Progenitor cell of endocrine pancreas (in vitro differentiated cells): ENCODE measurements at places on chromosomes 1 and 21. TPM values are rescaled to one million over a fixed set of nuclear protein-coding genes. Genes with fewer than 3 reads are reported as not detected.

DNA sequence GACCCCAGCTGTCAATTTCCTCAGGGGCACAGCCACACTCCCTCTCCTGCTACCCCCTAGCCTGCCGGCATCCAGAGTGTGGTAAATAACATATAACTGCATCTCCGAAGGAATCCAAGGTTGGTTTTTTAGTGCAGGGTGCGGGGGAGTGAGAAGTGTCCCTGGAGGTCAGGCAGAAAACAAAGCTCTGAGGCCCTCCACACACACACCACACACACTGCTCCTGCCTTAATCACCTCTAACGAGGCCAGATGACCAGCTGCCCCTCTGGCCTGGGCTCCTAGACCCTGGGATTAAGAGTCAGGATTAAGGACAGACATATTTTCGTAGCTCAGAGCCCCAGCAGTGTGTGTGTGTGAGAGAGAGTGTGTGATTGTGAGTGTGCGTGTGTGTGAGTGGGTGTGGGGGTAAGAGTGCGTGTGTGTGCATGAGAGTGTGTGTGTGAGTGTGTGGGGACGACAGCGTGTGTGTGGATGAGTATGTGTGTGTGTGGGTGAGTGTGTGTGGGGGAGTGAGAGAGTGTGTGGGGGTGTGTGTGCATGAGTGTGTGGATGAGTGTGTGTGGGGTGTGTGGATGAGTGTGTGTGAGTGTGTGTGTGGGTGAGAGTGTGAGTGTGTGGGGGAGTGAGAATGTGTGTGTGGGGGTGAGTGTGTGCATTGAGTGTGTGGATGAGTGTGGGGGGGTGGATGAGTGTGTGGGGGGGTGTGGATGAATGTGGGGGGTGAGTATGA is 14.6 kb downstream of the SDC3 start:
- no peak overlapping the region for H3K27ac ChIP-seq
- peaks cover 4% of the 10 kb centered on the region for H3K27me3 ChIP-seq
- DNase-seq = no peak
- H3K4me3 ChIP-seq = no peak overlapping the region
- H3K36me3 ChIP-seq = no peaks in the 10 kb centered on the region

GRCh38 chr1:155026588-155026987 is 7.0 kb downstream of the DCST2 start:
- H3K4me1 ChIP-seq = no peaks in the 10 kb centered on the region
- peaks cover 6% of the 10 kb centered on the region for H3K27me3 ChIP-seq
- H3K36me3 ChIP-seq = no peaks in the 10 kb centered on the region
- no peak overlapping the region for H3K27ac ChIP-seq
- H3K4me3 ChIP-seq = no peak overlapping the region

Gene CCDC190
- total RNA-seq = 0.19 and 0.75 TPM in 2 replicates

Gene PLA2G2C
- not detected in 2 replicates for total RNA-seq

- H3K4me3 ChIP-seq = no peak overlapping the region
- DNase-seq = no peak
- H3K27me3 ChIP-seq = peaks cover 4% of the 10 kb centered on the region
- H3K4me1 ChIP-seq = no peaks in the 10 kb centered on the region
Measured at GRCh38 chr1:118247593-118247992, 62.6 kb upstream of the SPAG17 start.

Gene GJA9
- total RNA-seq = not detected in 2 replicates

DNA sequence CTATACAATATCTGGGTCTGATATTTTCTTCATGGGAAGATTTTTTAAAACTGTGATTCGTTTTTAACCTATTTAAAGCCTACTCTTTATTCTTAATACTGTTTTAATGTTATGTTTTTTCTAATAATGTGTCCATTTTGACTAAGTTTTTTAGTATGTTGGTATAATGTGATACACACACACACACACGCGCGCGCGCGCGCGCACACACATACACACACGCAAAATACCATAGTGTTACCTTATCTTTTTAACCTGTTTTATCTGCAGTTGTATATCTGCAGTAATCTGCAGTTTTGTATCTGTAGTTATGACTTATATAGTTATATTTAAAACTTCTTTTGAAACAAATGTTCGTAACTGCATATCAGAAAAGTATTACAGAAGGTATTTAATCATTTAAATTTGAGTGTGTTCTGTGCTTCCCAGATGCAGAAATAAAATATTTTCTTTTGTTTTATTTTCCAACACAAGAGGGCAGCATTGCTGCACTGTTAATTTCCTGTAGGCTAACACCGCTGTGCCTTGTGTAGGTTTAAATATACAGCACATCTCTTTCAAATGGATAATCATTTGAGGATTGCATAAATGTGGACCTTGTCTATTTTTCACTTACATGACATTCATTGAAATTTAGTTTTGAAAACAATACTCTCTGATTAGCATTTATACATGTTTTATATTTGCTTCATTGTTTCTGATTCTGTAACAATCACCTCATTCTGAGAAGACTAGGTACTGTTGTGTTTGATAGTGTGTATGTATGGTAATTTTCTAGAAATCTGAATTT is 166.1 kb downstream of the PDE4B start:
- peaks cover 8% of the 10 kb centered on the region for H3K4me1 ChIP-seq
- peaks cover 17% of the 10 kb centered on the region for H3K27me3 ChIP-seq
- no peak overlapping the region for H3K27ac ChIP-seq
- no peak overlapping the region for H3K4me3 ChIP-seq

DNA sequence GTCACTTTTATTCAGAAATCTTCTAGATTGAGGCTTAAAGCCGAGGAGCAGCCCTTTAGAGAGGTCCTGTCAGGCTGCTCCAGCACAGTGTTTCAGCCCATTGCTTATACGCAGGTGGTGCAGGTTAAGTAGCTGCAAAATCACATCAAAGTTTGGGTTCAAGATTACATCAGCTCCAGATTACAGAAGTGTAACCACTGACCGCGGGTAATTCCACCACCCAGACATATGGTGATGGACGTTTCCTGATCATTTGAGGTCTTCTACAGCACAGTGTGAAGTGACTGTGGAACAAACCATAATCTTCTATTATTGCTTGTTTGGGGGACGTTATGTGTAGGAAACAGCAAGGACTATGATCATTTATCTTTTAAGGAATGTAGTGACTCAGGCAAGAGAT is 11.8 kb downstream of the C1orf115 start:
- DNase-seq = no peak
- no peaks in the 10 kb centered on the region for H3K36me3 ChIP-seq
- peaks cover 7% of the 10 kb centered on the region for H3K4me1 ChIP-seq

- H3K4me3 ChIP-seq = no peak overlapping the region
- DNase-seq = no peak
- peaks cover 28% of the 10 kb centered on the region for H3K4me1 ChIP-seq
- no peak overlapping the region for H3K27ac ChIP-seq
- no peaks in the 10 kb centered on the region for H3K27me3 ChIP-seq
Measured at GRCh38 chr1:15522551-15522950, 1.5 kb downstream of the CASP9 start.

Gene OR6K6
- not detected in 2 replicates for total RNA-seq

- no peak overlapping the region for H3K4me3 ChIP-seq
- no peak overlapping the region for H3K27ac ChIP-seq
- no peaks in the 10 kb centered on the region for H3K27me3 ChIP-seq
- no peaks in the 10 kb centered on the region for H3K36me3 ChIP-seq
Measured at GRCh38 chr1:31183126-31183525, 56.6 kb downstream of the NKAIN1 start.

DNA sequence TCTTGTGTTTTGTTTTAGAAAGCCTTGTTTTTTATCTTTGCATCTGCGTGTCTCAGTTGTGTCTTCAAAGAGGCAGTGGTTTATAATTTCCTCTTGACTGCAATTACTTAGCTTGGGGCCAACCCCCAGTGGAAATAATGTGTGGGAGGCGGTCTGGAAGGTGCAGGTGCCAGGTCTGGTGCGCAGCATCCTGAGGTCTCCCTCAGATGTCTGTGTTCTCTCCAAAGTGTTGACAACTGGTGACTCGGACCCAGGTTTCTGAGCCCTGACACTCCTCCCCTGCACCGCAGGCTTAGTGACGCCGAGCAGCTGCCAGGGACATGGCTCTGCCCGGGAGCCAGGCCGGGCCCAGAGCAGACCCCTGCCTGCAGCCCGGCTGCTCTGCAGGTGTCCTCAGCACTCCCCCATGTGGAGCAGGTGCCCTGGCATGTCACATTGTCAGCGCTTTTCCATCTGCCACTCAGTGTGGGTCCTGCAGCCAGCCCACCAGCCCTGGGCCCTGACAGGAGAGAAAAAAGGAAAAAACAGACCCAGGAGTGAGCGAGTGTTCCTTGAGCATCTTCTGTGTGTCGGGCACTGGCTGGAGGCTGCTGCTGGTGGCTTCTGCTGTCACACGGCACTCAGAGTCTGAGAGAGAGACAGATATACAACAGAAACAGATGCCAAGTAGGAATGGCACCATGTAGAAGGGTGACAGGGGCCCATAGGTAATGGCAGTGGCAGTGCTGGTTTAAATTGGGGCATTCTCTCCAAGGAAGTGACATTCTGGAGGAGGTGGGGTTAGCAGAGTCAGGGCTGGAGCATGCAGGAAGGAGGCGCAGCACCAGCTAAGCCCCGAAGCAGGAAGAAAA is 24.8 kb upstream of the SELENON start:
- H3K27ac ChIP-seq = peak overlapping the region; percentile 71

GRCh38 chr1:198437332-198437731 is 103.1 kb downstream of the ATP6V1G3 start:
- DNase-seq = no peak
- H3K36me3 ChIP-seq = no peaks in the 10 kb centered on the region
- no peaks in the 10 kb centered on the region for H3K4me1 ChIP-seq
- H3K27me3 ChIP-seq = no peaks in the 10 kb centered on the region
- no peak overlapping the region for H3K4me3 ChIP-seq
- H3K27ac ChIP-seq = no peak overlapping the region

GRCh38 chr1:42311138-42311537 is 23.9 kb downstream of the FOXJ3 start:
- no peaks in the 10 kb centered on the region for H3K27me3 ChIP-seq
- H3K4me3 ChIP-seq = no peak overlapping the region
- no peak for DNase-seq
- H3K27ac ChIP-seq = no peak overlapping the region

DNA sequence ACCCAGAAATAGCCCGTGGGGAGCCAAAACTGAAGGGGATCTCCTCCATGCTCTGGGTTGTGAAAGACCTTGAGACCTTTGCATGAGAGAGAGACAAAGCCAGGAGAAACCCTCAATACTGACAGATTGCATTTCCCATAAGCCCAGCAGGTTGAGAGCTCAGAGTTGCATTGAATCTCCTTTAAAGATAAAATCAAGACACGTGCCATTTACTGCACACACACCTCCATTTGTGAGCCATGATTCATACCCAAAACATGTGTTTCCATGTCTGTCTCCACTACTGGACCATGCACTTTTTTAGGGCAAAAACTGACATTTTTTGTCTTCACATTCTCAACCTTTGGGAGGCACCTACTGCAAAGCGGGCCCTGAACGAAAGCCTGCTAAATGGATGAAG is 144.0 kb upstream of the NRIP1 start:
- peaks cover 16% of the 10 kb centered on the region for H3K4me1 ChIP-seq
- no peak for DNase-seq
- H3K36me3 ChIP-seq = no peaks in the 10 kb centered on the region
- H3K27me3 ChIP-seq = no peaks in the 10 kb centered on the region
- no peak overlapping the region for H3K4me3 ChIP-seq

- no peaks in the 10 kb centered on the region for H3K36me3 ChIP-seq
- H3K27ac ChIP-seq = no peak overlapping the region
- H3K27me3 ChIP-seq = no peaks in the 10 kb centered on the region
- no peaks in the 10 kb centered on the region for H3K4me1 ChIP-seq
- no peak for DNase-seq
Measured at GRCh38 chr1:12097321-12097720, 34.2 kb downstream of the TNFRSF8 start.
